Activated B cell treated with CpG ODN at 0.5 μM for 24 hours (primary cell): ENCODE measurements at places on chromosomes 3 and 15. TPM values are rescaled to one million over a fixed set of nuclear protein-coding genes. Genes with fewer than 3 reads are reported as not detected.
A peak's percentile ranks its signal among the peaks of the same experiment; 100 is the strongest.

Gene MCTP2
- total RNA-seq: 46.0 and 54.2 TPM in 2 replicates

DNA sequence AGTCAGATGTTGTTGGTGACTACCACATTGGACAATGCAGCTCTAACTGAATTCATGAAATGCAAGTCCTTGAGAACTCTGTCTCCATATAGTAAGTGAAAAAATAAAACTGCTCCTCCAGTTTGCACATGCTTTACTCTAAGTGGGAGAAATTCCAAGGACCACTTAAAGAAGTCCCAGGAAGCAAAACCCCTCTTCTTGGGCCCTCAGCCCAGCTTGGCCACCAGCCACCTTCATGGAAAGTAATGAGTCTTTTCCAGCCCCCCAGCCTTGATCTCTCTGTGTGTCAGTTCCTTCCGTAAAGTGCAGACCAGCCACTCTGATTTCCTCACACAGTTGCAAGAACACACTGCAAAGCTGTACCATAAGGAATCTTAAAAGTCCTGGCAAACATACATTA is 34.5 kb downstream of the DAPK2 start:
- H3K4me1 ChIP-seq: peaks cover 32% of the 10 kb centered on the region
- no peak overlapping the region for H3K4me3 ChIP-seq
- no peaks in the 10 kb centered on the region for H3K27me3 ChIP-seq
- no peak for DNase-seq
- H3K36me3 ChIP-seq: no peaks in the 10 kb centered on the region

DNA sequence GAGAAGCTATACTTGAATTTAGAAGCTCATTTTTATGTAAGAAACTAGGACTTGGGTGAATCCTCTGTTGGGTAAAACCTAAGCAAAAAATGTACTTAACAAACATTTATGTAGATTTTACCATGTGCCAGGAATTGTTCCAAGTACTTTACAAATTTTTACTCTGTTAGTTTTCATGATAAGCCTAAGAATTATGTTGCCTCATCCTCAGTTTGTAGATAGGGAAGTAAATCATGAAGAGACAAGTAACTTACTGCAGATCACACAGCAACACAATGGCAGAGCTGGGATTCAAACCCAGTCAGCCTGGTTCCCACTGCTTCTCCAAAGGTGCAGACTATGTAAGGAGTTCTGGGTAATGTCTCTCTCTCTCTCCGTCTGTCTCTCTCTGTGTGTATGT is 169.9 kb downstream of the DIPK2A start:
- no peaks in the 10 kb centered on the region for H3K4me1 ChIP-seq
- no peak for DNase-seq
- H3K36me3 ChIP-seq: no peaks in the 10 kb centered on the region
- no peak overlapping the region for H3K27ac ChIP-seq

- peak; percentile 76 for DNase-seq
- no peaks in the 10 kb centered on the region for H3K27me3 ChIP-seq
- H3K27ac ChIP-seq: peak within 1 kb of the TSS; percentile 85
- no peaks in the 10 kb centered on the region for H3K36me3 ChIP-seq
Measured at GRCh38 chr3:13073326-13074005, at the start of gene IQSEC1. Gene IQSEC1 (minus strand): TSS chr3:13073429. CDS start chr3:13073014, 415 bp downstream.

Gene MRPL46
- 29.6 and 31.2 TPM in 2 replicates for total RNA-seq

DNA sequence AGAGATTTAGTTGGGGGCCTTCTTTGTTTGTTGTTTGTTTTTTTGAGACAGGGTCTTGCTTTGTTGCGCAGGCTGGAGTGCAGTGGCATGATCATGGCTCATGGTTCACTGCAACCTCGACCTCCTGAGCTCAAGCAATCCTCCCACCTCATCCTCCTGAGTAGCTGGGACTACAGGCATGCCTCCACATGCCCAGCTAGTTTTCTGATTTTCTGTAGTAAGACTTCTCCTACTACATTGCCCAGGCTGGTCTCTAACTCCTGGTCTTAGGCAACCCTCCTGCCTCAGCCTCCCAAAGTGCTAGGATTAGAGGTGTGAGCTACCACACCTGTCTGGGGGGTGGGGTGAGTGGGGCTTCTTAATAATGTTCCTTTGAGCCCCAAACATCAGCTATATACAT is 148.3 kb upstream of the ADAMTS9 start:
- no peak overlapping the region for H3K27ac ChIP-seq
- H3K27me3 ChIP-seq: no peaks in the 10 kb centered on the region
- no peaks in the 10 kb centered on the region for H3K4me1 ChIP-seq

DNA sequence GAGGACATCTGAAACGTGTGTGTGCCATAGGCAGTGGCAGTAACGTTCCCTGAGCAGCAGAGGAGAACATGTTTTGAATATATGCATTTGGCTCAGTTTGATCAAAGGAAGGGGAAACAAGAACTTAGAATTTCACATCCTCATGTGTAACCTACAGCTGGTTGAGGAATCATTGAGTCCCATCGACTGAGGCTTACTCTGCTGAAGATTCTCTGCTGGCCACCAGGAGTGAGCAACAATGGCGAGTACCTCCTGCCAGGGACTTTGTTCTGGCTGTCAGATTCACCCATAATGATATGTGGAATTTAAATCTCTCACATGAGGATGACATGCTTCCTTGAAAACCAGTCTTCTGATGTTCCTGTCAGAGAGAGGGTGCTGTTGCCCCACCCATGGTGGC is 21.3 kb downstream of the GORASP1 start:
- H3K4me3 ChIP-seq: peak overlapping the region; percentile 37
- peak overlapping the region; percentile 67 for H3K27ac ChIP-seq
- H3K4me1 ChIP-seq: peaks cover 25% of the 10 kb centered on the region
- H3K27me3 ChIP-seq: no peaks in the 10 kb centered on the region

DNA sequence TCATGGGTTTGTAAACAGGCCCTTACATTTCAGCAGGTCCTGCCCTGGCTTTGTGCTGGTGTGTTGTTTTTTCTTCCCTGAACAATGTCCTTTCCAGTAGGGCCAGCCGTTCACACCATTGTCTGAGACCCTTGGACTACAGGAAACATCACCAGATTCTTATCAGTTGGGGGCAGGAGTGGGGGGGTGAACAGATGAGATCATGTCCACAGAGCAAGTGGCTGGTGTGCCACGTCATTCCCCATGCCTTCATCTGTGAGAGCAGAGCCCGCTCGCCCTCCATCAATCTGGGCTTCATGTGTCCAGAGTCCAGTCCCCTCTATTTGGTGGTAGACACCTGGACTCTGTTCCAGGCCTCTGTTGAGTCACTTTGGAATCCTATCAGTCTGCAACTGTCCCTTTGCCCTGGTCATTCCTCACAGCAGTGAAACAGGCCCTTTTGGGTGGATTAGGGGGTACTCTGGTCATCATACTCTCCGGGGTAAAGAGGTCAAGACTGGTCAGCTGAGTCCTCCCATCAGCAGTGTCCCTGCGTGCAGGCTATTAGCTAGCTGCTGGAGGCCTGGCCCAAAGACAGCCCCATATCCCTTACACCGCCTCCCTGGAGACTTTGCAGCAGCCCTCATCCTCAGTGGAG is 15.0 kb downstream of the SEMA3G start:
- H3K4me1 ChIP-seq: peaks cover 4% of the 10 kb centered on the region
- no peaks in the 10 kb centered on the region for H3K27me3 ChIP-seq
- H3K4me3 ChIP-seq: no peak overlapping the region
- DNase-seq: no peak
- no peak overlapping the region for H3K27ac ChIP-seq
- no peaks in the 10 kb centered on the region for H3K36me3 ChIP-seq

Gene DVL3
- 52.1 and 54.2 TPM in 2 replicates for total RNA-seq

- H3K4me3 ChIP-seq: no peak overlapping the region
- DNase-seq: no peak
- H3K36me3 ChIP-seq: peaks cover 13% of the 10 kb centered on the region
Measured at GRCh38 chr15:63054281-63054683, 11.7 kb downstream of the TPM1 start.
